ENCODE measurements at places on chromosomes 13 and 19. TPM values are rescaled to one million over a fixed set of nuclear protein-coding genes. Genes with fewer than 3 reads are reported as not detected.

Gene ATP11A
- 35.1 TPM for total RNA-seq

Gene DAZAP1
- 194 TPM for total RNA-seq

Gene FCAR
- not detected for total RNA-seq

Gene ZIC2
- total RNA-seq = 87.9 TPM

Gene KIR3DL2
- total RNA-seq = not detected
